ENCODE measurements at places on chromosomes 2 and 18.

DNA sequence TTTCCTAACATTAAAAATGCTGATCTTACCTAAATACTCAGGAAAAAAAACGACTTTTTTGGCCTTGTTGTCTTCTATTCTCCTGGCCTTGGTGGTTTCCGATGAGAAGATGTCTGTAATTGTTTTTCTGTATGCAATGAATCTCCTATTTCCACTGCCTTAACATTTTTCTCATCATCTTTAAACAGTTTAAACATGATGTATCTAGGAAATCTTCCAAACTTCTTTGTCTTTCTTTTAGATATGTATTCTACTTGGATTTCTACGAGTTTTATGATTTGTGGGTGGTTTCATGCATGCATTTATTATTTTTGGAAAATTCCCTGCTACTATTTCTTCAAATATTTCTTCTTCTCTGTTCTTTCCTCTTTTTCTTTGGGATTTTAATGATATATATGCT lies 288.6 kb upstream of the GYPC start:
- DNase-seq = no peak

- DNase-seq = peak; percentile 4
Observed at GRCh38 chr2:14903709-14904374, 271.3 kb downstream of the LRATD1 start.

DNA sequence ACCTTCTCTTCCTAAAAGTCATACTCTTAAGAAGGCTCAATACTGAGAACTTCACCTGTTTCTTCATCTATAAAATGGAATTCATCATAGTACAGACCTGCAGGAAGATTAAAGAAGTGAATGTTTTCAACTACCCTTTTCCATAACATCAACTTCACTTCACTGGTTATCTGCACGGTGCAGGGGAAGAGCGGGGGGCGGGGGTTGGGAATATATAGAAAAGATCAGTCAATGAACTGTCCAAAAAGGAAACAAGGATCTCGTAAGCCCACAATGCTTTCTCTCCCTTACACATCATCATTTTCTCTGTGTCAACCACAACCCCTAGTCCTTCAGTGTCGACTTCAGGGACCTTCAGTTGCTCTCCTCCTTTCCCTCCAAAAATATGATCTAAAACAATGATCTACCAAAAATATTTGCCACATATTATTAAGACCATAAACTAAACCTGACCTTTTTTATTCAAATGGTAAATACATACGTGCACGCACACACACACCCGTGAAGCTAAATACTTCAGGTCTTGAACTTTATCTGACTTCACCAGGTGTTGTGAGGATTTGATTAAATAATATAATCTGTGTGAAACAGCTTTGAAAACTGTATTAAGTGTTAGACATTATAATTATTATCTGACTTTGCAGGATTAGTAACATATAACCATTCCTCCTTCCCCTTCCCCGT lies 4.9 kb downstream of the MBOAT2 start:
- no peak for DNase-seq

DNA sequence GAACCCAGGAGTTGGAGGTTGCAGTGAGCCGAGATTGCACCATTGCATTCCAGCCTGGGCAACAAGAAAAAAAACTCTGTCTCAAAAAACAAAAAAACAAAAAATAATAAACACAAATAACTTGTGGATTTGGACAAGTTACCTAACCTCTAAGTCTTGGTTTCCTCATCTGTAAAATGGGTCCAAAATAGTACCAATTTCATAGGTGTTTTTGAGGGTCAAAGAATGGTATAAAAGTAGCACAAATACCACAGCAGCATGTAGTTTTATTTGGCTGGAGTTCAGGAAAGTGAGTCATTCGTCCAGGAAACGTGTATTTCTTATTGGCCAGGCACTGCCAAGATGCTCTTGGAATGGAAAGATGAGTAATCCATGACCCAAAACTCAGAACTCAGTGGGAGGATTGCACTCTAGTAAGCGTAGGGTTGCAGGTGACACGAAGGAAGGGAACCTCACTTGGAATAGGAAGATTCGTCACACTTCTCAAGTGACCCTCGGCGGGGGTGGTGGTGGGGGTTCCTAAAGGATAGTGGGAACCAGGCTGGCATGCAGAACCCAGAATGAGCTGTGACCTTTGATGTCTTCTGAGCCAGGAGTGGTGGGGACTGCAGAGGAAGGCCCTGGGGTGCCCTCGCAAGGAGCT lies 24.4 kb downstream of the GRHL1 start:
- peak; percentile 98 for DNase-seq

DNA sequence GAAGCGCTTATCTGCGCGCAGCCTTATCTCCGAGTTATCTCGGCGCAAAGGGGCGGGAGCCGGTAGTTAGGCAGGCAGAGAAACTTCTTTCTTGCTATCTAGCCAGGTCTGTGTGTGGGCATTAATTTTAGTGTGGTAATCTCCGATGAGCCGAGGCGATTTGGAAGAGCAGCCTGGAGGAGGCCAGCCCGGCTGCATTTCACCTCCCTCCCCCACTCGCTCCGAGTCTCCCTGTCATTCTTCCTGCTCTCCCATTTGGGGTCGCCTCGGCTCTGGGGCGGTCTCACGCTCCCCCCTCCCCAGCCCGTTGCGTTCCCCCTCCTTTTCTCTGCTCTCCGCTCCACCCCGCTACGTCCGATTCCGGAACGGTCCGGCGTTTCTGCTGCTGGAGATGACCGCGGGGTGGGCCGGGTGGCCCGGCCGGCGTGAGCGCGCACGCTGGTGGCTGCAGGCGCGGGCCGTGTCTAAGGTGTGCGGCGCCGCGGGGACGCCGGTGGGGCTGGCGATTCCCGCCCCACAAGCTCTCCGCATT lies 566 bp downstream of the GATA6 start:
- DNase-seq = peak; percentile 49

GRCh38 chr18:78724214-78724914 lies 255.3 kb upstream of the SALL3 start:
- no peak for DNase-seq

DNA sequence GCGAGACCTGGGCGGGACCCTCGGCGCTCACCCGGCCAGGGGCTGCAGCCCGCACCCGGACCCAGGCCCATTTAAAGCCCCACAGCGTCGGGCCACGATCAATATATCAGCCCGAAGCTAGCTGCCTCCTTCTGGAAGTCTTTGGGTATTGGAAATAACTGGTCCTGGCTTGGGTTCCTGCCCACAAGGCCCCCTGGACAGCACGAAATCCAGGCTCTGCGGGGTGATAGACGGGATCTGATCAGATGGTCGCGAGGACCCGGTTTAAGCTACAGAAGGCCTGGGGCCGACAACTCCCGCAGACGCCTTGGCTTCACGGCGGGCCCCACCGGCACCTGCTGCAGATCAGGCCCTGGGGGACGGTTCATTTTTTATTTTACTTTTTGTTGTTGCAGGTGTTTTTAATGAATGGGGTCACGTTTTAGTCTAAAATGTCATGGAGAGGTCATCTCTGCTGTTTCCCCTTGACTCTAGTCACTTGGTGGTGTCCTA lies 362 bp upstream of the PSTPIP2 start:
- DNase-seq = no peak

- no peak for DNase-seq
Observed at GRCh38 chr2:223972656-223973102, 15.4 kb downstream of the MRPL44 start.

- DNase-seq = no peak
Observed at GRCh38 chr2:57959390-57959789, 87.2 kb upstream of the VRK2 start.

GRCh38 chr18:4551001-4551360 lies 95.9 kb upstream of the DLGAP1 start:
- DNase-seq = no peak

DNA sequence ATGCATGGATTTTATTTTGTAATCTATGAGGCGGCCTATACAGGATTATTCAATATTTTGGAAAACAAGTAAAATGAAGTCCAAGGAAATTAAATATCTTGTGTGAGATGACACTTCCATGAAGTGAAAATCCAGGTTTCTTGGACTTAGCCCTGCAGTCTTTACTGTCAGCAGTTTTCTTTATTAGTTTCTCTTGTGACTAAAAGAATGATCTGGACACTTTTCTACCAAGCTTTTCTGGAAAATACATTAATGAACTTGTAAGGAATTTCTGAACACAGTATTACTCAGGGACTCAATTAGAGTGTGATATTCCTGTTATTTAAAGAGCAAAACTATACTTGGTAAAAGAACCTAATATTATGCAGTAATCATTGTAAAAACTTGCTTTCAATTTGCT lies 610.4 kb upstream of the SLC8A1 start:
- no peak for DNase-seq

GRCh38 chr18:11789716-11790510 lies 61.3 kb upstream of the CHMP1B start:
- DNase-seq = peak; percentile 12

DNA sequence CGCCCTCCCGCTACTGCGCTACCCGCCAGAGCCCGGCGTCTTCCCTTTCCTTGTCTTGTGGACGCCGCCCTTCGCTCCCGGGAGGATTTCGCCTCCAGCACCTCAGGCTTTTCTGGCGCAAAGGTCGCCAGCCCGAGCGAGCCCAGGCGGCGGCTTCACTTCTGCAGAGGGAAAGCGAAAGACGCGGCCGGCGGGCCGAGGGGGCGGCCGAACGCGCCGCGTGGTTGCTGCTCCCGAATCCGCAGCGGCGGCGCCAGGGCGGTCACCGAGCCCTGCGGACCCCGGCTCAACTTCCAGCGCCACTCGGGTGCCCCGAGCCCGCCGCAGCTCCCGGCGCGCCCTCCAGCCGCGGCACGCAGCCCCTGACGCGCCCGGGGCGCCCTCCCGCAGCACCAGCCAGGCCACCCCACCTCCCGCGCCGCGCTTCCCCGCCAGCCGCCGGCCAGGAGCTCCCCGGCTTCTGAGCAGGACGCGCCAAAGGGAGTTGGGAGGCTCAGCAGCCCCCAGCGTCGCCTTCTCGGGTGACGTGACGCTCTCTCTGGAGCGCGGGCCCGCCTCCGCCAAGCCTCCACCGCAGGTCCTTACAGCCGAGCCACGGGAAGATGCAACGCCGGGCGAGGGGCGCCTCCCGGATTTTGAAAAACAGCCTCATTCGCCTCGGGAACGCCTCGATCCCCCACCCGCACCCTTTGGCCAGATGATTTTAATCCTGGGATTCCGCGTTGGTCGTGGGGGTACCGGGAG lies 84.9 kb upstream of the EPB41L3 start:
- peak; percentile 15 for DNase-seq

DNA sequence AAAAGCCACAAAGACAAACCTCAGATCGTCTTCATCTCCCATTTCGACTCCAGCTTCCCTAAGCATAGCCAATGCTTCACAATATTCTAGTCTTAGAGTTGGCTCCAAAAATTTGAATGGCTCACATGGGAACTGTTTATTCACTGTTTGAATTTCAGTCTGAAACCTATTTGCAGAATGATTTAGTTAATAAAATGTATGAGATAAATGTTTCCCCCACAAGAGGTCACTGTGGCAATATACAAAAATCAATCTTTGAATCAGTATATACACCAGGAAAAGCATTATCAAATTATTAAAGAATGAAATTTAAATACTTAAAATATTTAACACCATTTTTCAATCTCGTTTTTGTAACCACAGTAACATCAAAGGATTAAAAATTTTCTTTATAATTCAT lies 40.0 kb upstream of the MCM6 start:
- DNase-seq = peak; percentile 39

- DNase-seq = peak; percentile 32
Observed at GRCh38 chr18:62018034-62018758, 125.4 kb upstream of the RNF152 start.

GRCh38 chr2:225742487-225742886 lies 343.0 kb downstream of the NYAP2 start:
- no peak for DNase-seq

GRCh38 chr2:218398437-218399390 lies 954 bp upstream of the CTDSP1 start:
- DNase-seq = peak; percentile 71

GRCh38 chr2:108244667-108245414 lies 5.1 kb downstream of the SULT1C3 start:
- DNase-seq = no peak

DNA sequence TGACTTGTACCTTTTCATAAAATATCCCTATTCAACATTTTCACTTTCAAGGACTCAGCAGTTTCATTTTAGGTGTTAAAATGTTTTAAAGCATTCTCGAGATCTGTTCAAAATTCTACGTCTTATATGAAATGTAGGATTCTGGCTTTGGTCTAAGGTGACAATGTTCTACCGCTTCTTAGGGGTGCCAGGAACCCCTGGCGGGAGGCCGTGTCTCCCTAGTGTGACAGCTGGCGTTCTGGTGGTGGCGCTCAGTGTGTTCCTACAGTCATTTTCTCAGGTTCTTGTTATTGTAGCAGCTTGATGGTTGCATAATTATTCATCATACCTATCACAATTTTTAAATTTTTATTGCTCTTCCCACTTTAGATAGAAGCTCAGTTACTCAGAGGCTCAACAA lies 204.6 kb downstream of the AGAP1 start:
- no peak for DNase-seq

DNA sequence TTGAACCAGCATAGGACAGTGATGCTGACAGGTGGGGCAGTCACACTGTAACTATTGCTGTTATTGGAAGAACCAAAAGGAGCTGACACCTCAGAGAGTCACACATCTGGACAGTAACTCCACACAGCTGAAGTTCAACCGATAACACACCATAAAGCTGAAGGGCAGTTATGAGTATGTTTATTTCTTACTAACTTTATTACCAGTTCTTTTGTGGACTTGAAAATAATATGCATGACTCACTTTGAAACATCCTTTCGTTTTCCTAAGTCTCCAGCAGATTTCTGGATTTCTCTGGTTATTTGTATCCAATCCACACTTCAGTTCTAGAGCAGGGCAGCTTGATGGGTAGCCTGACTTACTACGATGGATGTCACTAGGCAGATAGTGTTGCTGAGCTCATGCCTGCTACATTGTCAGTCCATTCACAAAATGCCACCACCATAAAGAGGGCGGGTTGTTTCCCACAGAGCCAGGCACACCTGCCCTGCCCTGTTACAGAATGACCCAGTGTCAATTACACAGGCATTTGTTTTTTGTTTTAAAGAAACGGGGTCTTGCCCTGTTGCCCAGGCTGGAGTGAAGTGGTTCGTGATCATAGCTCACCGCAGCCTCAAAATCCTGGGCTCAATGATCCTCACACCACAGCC lies 8.4 kb upstream of the AGBL5 start:
- peak; percentile 15 for DNase-seq

Measured in M059J (cell line).